ENCODE measurements at places on chromosomes 1 and 21.

- no peak for DNase-seq
Observed at GRCh38 chr1:105102371-105102770, 1352.7 kb downstream of the AMY1C start.

DNA sequence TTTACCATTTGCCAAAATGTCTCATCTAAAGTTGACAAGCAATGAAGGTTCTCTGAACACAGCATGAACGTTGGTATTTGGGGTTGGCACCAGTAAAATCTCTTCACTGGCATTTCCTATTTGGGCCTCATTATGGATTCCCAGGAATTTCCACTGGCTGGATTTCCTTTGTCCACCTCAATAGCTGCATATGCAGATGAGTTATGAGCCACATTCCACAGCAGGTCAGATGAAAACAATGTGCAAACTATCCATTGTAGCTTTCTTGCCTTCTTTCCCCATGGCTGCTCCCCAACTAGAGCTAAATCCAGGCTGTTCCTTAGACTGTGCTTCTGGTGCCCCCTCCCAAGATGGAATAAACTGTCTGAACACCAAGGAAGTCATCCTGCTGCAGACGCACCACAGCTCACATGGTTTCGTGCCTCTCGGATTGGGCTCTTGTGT lies 168.1 kb upstream of the FGGY start:
- no peak for DNase-seq

DNA sequence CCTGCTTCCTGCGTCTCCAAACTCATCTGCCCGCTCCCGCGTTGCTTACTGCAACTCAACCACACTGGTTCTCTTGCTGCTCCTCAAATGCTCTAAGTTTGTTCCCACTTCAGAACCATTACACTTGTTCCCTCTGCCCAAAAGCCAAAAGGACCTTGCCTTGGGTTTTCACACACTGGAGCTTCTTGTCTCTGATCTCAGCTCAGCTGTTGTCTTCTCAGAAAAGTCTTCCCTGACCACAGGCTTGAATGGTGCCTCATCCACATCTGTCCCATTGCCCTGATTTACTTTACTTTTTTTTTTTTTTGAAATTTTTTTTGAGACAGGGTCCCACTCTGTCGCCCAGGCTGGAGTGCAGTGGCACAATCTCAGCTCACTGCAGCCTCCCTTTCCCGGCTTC lies 44.3 kb upstream of the SYT14 start:
- DNase-seq: no peak

- DNase-seq: no peak
Observed at GRCh38 chr1:81700728-81701470, 99.8 kb upstream of the ADGRL2 start.

DNA sequence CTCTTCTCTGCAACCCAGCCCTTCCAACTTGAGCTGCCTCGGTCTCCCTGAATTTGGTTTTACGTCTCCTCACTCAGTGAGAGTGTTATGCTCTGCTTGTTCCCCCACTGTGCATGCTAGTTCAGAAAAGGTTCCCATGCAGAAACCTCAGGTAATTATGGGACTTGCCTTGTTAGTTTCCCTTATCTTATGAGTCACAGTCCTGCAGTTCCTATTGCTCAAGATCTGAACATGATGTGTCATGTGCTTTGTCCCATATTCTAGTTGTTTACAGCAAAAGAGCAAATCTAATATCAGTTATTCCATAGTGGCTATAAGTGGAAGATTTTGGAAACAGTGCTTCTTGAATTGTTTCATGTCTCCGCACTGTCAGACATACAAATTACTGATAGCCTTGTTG lies 74.4 kb downstream of the DUSP10 start:
- DNase-seq: no peak

- no peak for DNase-seq
Observed at GRCh38 chr1:244962130-244962529, 97.8 kb upstream of the HNRNPU start.

DNA sequence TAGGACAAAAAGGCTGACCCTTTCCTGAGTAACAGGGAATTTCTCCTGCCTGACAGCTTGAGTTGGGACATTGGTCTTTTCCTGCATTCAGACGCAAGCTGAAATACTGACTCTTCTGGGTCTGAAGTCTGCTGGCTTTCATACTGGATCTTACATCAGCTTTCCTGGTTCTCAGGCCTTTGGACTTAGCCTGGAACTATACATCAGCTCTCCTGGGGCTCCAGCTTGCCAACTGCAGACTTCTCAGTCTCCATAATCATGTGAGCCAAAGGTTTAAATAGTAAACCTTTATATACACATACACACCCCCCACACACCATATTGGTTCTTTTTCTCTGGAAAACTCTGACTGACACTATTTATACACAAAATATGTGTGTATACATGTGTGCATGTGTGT lies 59.0 kb upstream of the KCND3 start:
- DNase-seq: no peak

DNA sequence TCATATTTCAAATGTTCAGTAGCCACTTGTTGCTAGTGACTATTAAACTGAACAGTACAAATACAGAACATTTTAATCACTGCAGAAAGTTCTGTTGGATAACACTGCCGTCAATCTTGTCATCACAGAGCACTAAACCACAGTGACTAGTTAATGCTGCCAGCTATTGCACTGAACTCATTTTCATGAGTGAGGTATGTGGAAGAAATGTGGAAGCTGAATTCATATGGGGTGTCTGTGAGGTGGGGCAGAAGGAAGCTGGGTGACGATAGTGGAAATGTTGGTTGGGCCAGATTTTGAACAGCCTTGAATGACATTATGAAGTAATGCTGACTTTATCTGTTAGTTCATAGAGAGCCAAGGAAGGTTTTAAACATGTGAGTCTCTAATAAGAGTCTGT lies 49.6 kb downstream of the OSBPL9 start:
- no peak for DNase-seq

DNA sequence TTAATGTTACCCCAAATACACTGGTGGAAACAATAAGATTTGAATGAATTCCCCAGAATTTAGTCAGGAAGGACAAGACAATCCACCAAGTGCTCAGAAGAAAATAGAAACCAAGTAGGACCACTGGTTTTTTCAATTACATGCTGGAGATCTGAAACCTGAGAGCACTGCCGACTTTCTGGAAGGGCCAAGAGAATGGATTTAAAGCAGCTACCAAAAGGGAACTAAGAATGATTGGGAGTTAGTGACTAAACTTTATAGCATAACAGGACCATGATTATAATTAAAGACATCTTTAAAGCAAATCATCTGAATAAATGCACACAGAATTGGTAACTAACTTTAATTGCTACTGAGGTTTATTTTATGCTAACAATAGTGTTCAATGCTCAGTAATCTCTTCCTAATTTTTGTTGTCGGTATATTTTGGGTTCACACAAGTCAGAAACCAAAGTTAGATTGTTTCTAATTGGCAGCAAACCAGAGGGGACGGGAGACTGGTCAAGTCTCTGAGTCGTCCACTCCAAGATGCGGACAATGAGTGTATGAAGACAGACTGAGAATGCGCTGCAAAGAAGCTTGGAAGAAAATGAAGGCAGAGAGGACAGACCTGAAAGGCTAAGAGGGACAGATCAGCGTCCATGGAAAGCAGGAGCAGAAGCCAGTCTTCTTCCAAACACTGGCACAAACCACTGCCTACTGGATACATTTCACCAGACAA lies 2.3 kb upstream of the RGS13 start:
- DNase-seq: no peak

- DNase-seq: no peak
Observed at GRCh38 chr21:43277481-43278351, 108.9 kb downstream of the CRYAA start.

- DNase-seq: no peak
Observed at GRCh38 chr1:55305735-55306134, 90.6 kb upstream of the USP24 start.

DNA sequence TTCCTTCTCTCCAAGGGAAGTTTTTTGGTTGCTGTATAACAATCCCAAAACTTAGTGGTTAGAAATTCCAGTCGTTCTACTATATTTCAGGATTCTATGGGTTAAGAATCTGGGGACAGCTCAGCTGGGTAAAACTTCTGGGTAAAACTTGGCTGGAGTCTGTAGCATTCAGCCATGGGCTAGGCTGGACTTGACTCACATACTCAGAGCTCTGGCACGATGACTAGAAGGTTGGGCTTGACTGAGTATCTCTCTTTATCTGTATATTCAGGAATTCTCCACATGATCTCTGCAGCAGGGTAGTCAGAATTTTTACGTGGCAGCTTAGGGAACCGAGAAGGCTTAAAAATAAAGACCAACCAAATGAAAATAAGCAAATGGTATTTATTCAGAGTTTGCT lies 28.2 kb upstream of the HRNR start:
- no peak for DNase-seq

DNA sequence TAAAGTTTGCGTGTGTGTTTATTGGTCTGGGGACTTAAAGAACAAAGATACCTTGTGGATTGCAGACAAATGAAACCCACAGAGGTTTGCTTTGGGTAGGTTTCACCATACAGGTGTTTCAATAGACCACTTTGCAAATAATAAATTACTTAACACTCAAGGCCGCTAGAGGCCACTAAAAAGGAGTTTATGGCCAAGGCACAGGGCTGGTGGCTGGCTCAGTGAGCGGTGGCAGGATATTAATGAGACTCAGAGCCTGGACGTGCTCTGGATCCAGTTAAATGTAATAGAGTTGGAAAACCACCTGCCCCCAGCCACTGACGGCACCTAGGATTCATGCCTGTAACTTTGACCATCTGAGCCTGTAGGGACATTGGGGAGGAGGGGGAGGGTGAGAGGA lies 44.5 kb downstream of the LRRC38 start:
- DNase-seq: no peak

GRCh38 chr1:54356680-54357147 lies 49.5 kb downstream of the SSBP3 start:
- no peak for DNase-seq

DNA sequence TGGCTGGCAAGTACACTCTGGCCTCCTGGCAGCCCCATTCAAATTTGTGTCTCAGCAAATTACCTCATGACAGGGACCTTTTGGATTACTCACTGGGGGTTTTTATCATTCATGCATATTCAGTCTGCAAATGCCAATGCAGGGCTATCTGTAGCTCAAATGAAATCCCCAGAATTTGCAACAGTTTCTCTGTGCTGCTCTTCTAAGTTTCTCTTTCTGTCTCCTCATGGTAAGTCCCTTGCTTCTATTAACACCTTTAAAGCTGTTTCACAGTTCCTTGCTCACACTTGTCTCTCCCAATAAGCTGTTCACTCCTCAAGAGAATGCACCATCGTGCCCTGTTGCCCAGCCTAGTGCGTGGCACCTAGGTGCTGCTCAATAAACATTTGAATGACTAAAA lies 3.3 kb upstream of the FAM78B start:
- DNase-seq: no peak

- DNase-seq: no peak
Observed at GRCh38 chr1:211478376-211478775, 13.6 kb downstream of the RD3 start.

GRCh38 chr1:205371871-205372660 lies 15.3 kb upstream of the KLHDC8A start:
- DNase-seq: no peak

DNA sequence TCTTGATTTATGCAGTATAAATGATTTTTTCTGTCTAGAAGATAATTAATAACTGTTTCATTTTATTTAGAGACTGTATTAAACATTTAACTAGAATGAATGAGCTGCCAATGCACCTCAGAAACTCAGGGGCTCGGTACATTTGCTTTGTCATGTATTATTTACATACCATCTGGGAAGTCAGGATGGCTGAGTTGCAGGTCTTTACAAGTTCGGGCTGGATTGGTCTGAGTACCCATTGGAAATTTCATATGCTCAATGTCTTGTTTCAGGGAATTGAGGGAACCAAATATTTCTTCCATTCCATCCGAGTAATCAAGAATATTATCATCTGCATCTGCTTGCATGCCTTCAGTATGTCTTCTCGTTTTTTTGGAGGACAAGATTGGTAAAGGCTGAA lies 221.7 kb downstream of the COL11A1 start:
- DNase-seq: no peak

- no peak for DNase-seq
Observed at GRCh38 chr21:45390121-45390751, 14.7 kb upstream of the COL18A1 start.

GRCh38 chr1:236916131-236916800 lies 88.0 kb downstream of the MT1HL1 start:
- DNase-seq: no peak

- no peak for DNase-seq
Observed at GRCh38 chr1:183773482-183774274, 31.2 kb upstream of the RGL1 start.

GRCh38 chr1:165355977-165356811 lies at the start of gene LMX1A:
Gene LMX1A, minus strand, starts transcription at chr1:165356715. Its CDS starts 1,156 bp downstream, at chr1:165355559.
- no peak for DNase-seq

Measured in cortex of kidney (tissue), 1 donor.